ENCODE measurements at places on chromosomes 16 and 17.

DNA sequence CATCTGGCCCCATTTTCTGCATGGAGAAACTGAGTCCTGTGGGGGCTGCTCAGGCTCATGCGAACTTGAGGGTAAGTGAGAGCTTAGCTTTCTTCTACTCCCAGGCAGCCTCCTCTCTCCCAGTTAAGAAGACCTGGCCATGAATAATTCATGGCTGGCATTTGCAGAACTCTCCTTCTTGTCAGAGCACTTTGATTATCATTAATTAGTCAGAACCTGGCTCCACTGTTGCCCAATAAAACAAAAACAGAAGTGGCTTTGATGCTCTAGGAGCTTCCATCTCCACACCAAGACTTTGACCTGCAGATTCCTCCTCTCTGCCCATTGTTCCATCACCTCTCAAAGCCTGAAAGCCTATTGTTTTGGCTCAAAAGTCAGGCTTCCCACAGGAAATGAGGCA is 45.5 kb upstream of the CDH3 start:
- no peak for DNase-seq

DNA sequence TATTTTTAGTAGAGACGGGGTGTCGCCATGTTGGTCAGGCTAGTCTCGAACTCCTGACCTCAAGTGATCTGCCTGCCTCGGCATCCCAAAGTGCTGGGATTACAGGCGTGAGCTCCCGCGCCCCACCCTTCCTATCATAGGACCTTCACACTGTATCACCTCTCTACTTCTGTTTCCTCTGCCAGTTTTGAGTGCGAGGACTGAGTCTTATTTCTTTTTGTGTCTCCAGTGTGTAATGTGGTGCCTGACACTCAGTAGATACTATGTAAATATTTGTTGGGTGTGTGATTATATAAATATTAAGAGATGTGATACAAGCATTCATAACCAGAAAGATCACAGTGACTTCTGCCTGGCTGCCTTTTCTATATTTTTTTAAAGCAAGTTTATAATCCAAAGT is 10.5 kb downstream of the PRKCA start:
- no peak for DNase-seq

DNA sequence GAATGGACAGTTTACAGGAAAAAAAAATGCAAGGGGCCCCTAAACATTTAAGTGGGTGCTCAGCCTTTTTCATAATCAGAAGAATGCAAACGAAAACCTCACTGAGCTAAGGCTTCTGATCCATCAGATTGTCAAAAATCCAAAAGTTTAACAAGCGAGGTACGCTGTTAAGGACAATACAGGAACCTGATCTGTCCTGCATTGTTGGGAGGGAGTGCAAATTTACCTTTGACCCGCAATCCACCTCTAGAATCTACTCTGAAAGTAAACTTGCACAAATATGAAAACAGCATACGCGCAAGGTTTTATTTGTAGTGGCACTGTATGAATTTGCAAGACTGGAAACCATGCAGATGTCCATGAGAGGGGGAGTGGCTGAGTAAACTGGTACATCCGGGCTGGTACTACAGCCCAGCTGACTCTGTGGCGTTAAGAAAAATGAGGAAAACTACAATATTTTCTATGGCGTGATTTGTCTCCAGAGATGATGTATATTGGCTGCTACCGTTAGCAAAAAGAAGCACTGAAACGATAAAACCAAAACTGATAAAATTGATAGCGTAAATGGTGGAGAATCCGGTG is 28.8 kb upstream of the ST6GALNAC1 start:
- DNase-seq, result no peak

- DNase-seq, result no peak
Observed at GRCh38 chr17:44589316-44590071, 32.2 kb downstream of the FZD2 start.

DNA sequence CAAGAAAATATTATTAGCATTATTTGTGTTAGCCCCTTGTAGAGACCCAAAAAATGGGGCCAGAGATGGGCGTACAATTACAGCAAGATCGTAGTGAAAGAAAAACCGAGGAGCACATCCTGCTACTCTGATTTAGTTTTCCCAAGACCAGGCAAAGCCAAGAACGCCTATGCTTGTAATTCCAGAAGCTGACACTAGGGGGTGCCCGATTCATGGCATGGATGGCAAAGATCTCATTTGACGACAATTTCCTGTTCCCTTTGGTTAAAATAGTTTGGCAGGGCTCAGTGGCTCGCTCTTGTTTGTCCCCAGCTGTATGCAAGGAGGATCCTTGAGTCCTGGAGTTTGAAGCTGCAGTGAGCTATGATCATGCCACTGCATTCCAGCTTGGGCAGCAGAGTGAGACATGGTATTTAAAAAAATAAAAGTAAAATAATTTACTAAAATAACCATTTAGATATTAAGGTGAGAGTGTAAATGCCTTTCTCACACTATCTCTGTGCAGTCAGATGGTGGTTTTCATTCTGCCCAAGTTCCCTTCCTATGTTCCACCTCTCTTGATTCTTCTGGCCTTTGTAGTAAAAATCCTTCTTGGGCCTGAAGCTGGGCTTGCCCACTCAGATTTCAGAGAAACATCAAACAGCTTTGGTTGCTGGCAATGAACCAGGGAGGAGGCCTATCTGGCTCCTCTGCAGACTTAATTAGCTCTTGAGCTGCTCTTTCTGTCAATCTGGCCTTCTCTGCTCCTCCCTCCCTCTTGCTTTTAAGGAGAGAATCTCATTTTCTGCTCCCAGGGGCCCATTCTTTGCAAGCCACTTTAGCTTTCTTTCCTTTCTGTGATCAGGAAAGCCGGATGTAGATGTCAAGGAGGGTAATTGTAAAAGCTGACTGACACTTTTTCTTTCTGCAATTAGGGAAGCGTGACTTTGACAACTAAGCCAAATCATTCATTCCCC is 31.2 kb downstream of the TMEM238L start:
- DNase-seq, result peak; percentile 34

GRCh38 chr17:19716108-19717030 is at the start of gene SLC47A2:
Gene SLC47A2 (minus strand): TSS chr17:19716584. CDS start chr17:19716555, 29 bp downstream.
- peak; percentile 75 for DNase-seq

- DNase-seq, result peak; percentile 75
Observed at GRCh38 chr17:75878174-75878998, at the start of gene TRIM47. Gene TRIM47 (minus strand): TSS chr17:75878581. CDS start chr17:75878548, 33 bp downstream.

DNA sequence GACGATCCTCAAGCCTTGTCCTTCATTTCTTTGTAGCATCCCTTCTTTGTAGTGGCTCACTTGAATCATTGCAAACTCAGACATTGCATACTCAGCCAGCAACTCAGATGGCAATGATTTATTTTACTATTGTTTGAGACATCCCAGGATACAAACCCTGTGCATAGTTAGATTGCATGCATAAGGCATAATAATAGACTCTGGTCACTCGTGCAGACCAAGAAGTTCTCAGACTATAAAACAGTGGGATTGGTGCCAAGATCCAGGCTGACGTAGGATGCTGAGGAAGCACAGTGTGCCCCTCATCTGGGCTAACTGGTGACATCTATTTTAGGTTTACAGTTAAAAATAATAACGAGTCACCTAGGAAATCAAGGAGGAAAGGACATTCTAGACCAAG is 142.3 kb downstream of the PMP22 start:
- DNase-seq, result no peak

DNA sequence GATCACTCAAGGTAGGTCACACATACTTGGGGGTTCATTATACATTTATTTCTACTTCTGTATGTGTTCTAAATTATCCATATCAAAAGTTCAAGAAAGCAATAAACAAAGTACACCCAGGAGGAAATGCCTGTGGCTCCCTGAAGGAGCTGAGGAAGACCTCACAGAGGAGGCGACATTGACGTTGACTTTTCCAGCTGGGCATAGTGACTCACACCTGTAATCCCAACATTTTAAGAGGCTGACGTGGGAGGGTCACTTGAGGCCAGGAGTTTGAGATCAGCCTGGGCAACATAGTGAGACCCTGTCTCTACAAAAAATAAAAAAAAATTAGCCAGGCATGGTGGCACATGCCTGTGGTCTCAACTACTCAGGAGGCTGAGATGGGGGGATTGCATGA is 16.3 kb downstream of the ITGAD start:
- peak; percentile 9 for DNase-seq

DNA sequence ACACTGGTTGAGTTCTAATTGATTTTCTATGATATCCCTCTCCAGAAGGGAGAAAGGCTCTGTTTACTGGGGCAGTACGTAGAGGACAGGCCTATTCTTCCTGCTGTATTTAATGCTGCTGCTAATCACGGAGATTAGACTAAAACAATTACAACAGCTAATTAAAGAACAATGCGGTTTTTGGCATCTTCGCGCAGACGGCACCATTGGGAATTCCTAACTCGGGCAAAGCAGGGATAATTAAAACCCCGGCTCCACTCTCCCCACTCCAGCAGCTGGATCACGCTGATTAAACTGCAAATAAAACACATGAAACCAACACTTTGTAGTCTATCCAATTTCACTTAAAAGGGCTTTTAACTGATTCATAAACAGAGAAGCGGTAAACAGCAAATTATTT is 147.6 kb downstream of the XYLT1 start:
- DNase-seq, result no peak

DNA sequence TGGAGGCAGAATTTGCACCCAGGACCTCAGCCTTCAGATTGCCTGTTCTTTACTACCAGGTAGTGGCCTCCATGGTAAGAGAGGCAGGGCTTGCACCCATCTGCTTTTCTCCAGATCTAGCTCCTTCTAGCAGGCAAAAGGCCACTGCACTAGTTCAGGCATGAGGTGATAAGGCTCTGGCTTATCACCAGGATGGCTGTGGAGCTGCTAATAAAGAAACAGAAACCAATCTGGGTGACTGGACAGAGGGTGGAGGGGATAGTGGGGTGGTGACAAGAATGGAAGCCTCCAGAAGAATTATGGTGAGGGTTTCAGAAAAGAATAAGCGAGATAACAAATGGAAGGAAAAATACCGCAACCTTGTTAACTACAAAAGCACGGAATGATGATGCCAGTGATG is 15.5 kb upstream of the SUPT4H1 start:
- DNase-seq, result no peak

DNA sequence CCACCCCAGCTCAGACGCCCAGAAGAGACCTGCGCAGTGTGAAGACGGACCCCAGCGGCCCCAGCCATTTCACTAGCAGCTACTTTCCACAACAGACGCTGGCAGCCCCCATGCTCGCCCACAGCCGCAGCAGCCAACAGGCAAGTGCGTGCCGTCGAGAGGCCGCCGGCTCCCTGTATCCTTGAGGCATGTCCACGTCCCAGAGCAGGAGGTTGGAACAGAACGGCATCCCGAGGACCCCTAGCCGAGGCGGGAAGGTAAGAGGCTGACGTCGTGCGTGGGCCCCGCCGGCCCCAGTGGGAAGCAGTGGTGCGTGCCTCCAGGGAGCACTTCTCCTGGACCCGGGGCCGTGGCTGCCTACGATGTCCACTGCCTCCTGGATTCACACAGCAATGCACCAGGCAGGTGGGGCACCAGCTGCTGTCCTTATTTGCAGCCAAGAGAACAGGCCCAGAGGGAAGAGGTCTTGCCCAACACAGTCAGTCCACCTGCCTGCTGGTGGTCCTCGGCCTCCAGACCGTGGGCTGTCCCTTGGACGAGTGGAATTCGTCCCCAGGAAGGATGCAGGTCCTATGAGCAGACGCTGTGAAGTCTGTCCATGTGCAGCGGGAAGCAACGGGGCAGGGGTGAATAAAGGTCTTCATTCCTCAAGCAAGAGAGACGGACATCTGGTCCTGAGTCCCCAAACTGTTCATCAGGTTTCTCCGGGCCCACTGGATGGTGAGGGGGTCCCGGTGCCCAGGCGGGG is 38.5 kb downstream of the SLC7A5 start:
- no peak for DNase-seq

DNA sequence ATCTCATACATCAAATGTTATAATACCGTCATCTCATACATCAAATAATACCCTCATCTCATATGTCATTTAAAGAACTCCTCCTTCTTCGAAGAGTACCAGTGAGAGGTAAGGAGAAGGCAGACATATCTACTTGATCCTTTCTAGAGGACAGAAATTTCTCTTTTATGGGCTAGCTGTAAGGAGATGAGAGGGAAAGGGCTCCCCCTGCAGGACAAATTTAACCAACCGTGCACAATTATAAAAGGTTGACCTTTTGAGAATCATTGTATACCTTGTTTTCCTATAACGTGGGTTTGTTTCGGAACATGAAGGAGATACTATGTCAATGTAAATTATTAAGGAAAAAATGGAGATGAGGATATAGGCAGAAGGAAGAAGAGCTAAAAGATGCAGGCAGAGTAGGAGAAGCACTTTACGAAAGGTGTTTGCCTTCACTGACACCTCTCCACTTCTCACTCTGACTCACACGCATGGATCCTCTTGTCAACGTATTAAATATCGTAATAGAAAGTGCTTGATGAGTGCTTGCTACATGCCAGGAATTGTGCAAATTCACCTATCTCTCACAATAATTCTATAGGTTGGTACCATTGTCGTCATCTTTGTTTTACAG is 465.9 kb upstream of the ERCC4 start:
- DNase-seq, result peak; percentile 66

GRCh38 chr17:55816532-55817396 is 65.9 kb downstream of the PCTP start:
- DNase-seq, result no peak

GRCh38 chr17:37170881-37171425 is 204.8 kb upstream of the C17orf78 start:
- DNase-seq, result no peak

- DNase-seq, result no peak
Observed at GRCh38 chr16:72508191-72508590, 336.2 kb upstream of the PMFBP1 start.

- DNase-seq, result no peak
Observed at GRCh38 chr16:87086575-87086974, 230.6 kb downstream of the C16orf95 start.

- DNase-seq, result no peak
Observed at GRCh38 chr16:12170103-12171040, 193.8 kb downstream of the SNX29 start.

DNA sequence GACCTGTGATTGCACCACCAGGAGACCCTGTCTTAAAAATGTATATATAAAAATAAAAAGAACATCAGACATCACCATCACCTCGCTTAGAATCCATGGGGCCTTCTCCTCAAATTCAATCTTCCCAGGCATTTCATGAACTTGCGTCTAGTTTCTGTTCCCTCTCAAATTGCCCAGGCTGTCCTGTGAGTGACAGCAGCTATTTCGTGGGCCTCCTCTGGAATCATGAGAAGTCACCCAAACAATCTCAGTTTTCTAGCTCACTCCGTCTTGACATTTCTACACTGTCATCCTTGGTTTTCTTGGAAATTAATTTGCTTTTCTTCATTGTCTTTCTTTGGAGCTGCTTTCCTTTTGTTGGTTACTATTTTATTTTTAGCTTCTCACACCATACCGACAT is 7.3 kb downstream of the SLC52A1 start:
- DNase-seq, result no peak

DNA sequence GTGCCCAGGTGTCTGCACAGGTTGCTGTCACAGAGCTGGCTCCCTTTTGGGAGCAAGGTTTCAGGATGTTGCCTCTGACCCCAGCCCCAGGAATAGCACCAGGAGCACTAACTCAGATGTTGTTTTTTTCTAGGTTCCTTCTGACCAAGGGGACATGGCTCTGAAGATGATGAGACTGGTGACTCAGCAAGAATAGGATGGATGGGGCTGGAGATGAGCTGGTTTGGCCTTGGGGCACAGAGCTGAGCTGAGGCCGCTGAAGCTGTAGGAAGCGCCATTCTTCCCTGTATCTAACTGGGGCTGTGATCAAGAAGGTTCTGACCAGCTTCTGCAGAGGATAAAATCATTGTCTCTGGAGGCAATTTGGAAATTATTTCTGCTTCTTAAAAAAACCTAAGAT is 28.1 kb downstream of the SCPEP1 start:
- DNase-seq, result no peak

- peak; percentile 77 for DNase-seq
Observed at GRCh38 chr17:15909481-15909991, 35.4 kb upstream of the ADORA2B start.

GRCh38 chr16:67063008-67063407 is 34.1 kb downstream of the CBFB start:
- no peak for DNase-seq
